ENCODE measurements at places on chromosomes 11 and 22.

- no peak for DNase-seq
Observed at GRCh38 chr11:33402066-33402465, 144.9 kb downstream of the HIPK3 start.

GRCh38 chr11:120043328-120043945, 94.5 kb downstream of the TRIM29 start:
- DNase-seq, result no peak

- DNase-seq, result no peak
Observed at GRCh38 chr22:46129390-46130041, 20.8 kb upstream of the PPARA start.

DNA sequence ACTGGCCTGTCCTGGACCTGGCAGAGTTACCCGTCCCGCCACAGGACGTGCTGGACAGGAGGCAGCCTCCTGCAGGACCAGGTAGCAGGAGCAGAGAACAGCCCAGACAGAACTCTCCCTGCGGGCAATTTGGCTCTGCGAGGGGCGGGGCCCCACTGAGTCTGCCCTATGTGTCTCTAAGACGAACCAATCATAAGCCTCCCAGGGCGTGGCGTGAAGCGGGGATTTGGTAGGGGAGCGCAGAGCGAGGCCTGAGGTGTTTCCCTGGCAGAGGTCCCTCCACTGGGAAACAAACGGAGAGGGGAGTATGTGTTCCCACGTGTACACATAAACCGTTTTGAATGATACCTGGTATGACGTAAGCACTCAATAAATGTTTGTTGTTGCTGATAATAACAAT, 7.4 kb downstream of the CD82 start:
- DNase-seq, result no peak

DNA sequence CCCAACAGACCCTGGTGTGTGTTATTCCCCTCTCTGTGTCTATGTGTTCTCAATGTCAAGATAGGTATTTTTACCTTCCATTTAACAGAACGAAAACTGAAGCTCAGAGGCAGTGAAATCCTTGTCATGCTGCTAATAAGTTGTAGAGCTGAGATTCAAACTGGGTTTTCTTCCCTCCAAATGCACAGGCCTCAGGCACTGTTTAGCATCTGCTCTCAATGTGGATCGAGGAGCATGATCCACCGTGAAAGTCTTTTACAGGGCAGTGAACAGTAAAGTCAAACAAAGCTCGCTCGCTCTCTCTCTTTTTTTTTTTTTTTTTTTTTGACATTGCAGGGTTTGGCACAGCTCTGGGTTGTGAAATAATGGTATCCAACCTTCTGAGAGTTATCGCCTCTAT, 401.0 kb upstream of the SYN3 start:
- no peak for DNase-seq

GRCh38 chr11:20008871-20009644, 151.2 kb downstream of the DBX1 start:
- DNase-seq, result no peak
